GM12892 (cell line): ENCODE measurements at places on chromosomes 4 and X.

- no peak for DNase-seq
Observed at GRCh38 chrX:40385256-40385655, 195.5 kb upstream of the ATP6AP2 start.

GRCh38 chrX:40104630-40104984 is 6.8 kb upstream of the BCOR start:
- peak; percentile 41 for DNase-seq

GRCh38 chr4:83013902-83014301 is 3.3 kb upstream of the LIN54 start:
- DNase-seq = no peak

DNA sequence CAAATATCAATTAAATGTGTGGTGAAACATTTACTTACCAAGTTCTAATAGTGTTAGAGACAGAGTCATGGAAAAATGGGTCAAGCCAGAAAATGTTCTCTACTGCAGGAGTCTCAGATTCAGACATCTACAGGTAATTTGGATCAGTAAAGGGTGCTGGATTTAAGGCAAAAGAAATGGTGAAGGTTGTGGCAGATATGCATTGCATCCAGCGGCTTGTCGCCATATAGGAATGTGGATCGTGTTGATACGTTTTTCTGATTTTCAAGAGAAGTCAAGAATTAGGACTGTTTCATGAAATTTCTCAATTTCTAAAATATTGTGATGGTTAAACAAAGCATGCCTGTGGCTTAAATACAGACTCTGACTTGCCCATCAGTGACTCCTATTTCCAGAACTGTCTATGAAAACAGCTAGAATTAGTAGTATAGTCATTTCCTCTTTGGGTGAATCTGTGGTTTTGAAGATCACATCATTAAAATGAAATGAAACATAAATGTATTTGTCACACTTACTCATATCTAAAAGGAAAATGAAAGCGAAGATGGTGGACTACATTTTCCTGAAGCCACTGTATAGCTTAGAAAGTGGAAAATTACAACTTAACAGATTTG is 110.1 kb upstream of the VEGFC start:
- no peak for DNase-seq

DNA sequence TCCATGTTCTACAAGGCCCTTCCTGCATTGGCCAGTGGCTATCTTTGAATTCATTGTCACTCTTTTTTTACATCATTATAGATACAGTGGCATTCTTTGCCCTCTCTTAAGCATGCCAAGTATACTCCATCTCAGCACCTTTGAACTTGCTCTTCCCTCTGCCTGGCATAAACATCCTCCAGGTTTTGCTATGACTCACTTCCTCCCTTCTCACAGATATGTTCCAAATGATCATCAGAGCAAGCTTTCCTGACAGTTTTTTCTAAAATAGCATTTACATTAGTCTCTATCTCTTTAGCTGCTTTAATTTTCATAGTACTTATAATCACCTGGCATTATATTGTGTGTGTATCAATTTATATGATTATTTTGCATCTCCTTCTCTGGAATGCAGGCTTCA is 553.3 kb upstream of the MAGEB2 start:
- DNase-seq = no peak

DNA sequence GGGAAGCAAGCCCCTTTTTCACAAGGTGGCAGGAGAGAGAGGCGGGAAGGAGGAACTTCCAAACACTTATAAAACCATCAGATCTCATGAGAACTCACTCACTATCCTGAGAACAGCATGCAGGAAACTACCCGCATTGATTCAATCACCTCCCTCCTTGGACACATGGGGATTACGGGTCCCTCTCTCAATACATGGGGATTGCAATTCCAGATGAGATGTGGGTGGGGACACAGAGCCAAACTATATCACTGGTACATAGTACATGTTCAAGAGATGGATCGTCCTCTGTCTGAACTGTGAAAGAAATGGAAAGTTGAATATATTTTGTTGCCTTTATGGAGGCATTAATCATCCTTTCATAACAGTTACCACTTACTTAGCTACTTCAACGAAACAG is 12.8 kb downstream of the EREG start:
- no peak for DNase-seq

GRCh38 chrX:110241816-110242215 is 76.1 kb downstream of the AMMECR1 start:
- no peak for DNase-seq

- no peak for DNase-seq
Observed at GRCh38 chr4:22739968-22740367, 47.2 kb downstream of the GBA3 start.

DNA sequence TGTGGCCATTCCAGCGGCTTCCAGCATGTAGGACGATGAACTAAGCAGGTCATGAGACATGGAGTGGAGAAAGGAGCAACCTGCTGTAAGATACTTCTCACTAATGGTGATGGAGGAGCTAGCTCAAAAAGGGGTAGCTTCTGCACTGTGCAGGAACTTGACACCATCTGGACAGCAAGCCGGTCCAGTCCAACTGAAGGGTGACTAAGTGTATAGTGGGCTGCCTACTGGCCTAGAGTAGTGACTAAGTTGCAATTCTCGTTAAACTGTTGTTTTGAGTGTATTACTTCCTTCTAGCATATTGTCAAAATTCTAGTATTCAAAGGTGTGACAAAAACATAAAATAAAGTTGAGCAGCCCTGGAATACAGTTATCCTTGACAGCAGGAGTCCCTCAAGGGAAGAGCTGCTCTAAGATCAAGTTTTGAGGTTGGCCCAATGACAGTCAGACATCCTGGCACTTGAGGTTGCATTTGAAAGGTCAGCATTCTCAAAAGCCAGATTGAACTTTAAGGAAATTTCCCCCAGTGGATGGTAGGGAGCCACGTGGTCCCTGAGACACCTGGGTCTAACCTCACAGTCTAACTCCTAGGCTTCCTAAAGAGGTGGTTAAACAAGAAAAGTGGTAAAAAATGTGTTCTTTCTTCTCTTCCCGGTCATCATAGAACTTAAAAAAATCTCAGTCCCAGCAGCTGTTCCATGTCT is 8.0 kb downstream of the CETN2 start:
- DNase-seq = no peak

DNA sequence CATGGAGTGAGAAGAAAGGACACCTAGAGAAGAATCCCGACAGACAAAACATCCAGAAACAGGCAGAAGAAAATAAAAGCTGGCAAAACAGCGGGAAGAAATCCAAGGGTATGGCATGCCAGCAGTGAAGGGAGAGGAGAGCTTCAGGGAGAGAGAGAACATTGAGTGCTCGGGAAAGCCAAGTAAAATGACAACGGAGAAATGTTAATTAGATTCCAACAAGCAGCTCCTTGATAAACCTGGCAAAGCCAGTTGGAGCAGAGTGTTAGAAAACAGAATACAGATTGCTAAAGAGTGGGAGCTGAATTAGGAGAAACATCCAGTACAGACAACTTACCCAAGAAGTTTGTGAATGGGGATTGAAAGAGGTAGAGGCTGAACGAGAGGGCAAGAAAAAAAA is 40.4 kb upstream of the MAOA start:
- no peak for DNase-seq
